Spinal cord (tissue), 10 donors: ENCODE measurements at places on chromosomes 11 and 22. TPM values are rescaled to one million over a fixed set of nuclear protein-coding genes. Genes with fewer than 3 reads are reported as not detected.

The GDPD4 gene
- not detected for polyA plus RNA-seq

The ARHGAP42 gene
- 15.6 TPM for polyA plus RNA-seq

The PHOX2A gene
- polyA plus RNA-seq: 1.8 TPM

The SLC17A6 gene
- polyA plus RNA-seq: 46.7 TPM

The FOLR2 gene
- polyA plus RNA-seq: 14.1 TPM

The KRTAP5-2 gene
- 0.50 TPM for polyA plus RNA-seq

The UBQLNL gene
- polyA plus RNA-seq: 0.59 TPM

The BCO2 gene
- 12.3 TPM for polyA plus RNA-seq

The MPZL2 gene
- 13.3 TPM for polyA plus RNA-seq

The C11orf52 gene
- 0.46 TPM for polyA plus RNA-seq

The PTPRCAP gene
- polyA plus RNA-seq: 1.9 TPM

The RRM1 gene
- 45.6 TPM for polyA plus RNA-seq

The SVIP gene
- polyA plus RNA-seq: 19.6 TPM

The ZNF280B gene
- 4.6 TPM for polyA plus RNA-seq

The PTGDR2 gene
- 3.8 TPM for polyA plus RNA-seq

The CHRM4 gene
- polyA plus RNA-seq: 6.5 TPM

The VPREB3 gene
- polyA plus RNA-seq: 1.2 TPM

The TRPM5 gene
- polyA plus RNA-seq: 0.08 TPM

The IGSF9B gene
- polyA plus RNA-seq: 64.9 TPM

The AHNAK gene
- polyA plus RNA-seq: 84.0 TPM

The TUT1 gene
- 18.4 TPM for polyA plus RNA-seq

The HEPN1 gene
- polyA plus RNA-seq: 48.4 TPM

The MYOD1 gene
- polyA plus RNA-seq: not detected

The MEI1 gene
- polyA plus RNA-seq: 2.5 TPM
